ENCODE measurements at places on chromosomes 7 and 10.

DNA sequence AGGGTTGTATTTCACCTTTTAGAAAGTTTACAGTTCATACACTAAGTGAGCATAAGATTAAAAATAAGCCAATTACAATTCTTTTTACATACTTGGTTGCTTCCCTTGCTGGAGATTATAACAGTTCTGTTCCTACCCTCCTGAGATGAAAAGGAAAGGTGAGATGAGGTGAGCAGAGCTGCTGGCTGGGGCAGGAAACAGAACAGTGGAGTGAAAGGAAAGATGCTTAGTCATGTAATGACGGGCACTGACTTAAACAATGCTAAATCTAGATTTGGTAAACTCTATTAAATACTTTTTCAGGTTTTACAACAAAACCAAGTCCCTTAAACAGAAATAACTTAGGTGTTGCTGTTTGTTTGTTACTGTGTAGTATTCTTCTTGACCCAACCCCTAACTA lies 19.9 kb upstream of the ZEB1 start:
- DNase-seq = peak; percentile 25

DNA sequence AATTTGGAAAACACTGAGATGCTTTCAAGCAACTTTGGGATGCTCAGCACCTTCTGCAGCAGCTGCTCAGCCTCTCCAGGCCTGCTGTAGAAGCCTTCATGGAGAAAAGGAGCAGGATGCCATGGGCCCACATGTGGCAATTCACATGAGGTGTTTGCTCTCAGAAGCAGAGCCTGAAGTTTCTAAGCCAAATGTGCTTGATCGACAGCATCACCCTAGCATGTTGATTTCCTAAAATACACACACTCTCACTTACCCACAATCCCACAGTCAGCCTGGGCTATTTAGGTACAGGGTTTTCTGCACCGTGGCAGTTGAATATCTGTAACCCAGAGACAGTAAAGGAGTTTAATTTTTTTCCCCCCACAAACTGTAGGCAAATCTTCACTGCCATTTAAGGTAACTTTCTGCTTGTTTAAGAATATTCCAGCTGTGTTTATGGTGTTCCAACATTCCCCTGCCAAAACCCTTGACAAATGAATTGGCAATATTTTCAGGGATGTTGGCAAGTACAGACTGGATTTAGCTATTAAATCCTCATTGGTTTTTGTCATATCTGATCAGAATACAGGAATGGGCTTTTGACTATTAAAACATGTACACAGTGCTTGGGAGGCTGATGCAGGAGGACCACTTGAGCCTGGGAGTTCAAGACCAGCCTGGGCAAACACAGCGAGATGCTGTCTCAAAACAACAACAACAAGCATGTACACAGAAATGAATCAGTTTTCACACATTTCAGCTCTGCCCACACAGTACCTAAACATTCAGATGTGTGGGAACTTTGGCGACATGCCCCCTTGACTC lies 244.2 kb downstream of the CELF2 start:
- DNase-seq = no peak

DNA sequence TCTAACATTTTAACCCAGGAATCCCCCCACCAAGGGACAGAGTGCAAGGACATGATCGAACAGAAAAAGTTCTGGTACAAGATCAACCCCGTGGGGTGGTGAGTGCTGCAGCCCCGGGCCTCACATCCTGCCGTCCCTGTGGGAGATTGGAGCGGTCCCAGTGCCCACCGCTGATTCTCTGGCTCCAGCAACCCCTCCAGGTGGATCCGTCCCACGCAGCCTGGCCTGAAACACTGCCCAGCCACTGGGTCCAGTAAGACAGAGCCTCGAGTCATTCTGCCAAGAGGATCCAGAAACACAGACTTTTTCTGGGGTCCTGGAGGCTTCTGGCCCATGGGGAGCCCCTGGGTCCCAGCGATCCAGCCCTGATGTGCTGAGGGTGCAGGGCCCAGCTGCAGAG lies 29.5 kb downstream of the GRIFIN start:
- DNase-seq = no peak

GRCh38 chr10:77398986-77399755 lies 238.4 kb downstream of the KCNMA1 start:
- DNase-seq = no peak

DNA sequence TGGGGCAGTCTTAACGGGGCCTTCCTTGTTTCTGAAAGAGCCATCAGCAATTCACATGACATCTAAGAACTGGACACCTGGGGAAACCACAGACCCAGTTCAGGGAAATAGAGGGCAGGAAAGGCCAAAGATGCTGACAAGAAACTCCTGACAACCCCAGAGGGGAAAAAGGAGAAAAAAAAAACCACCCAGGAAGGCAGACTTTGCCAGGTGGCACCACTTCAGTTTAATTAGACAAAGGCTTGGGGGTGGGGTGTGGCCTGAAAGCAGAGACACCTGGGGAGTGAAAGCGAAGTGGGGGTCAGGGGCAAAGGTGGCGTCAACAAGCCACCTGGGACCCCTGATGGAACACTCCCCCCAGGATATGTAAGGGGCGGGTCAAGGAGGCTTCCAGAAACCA lies 53.6 kb downstream of the RAB11FIP2 start:
- DNase-seq = no peak

DNA sequence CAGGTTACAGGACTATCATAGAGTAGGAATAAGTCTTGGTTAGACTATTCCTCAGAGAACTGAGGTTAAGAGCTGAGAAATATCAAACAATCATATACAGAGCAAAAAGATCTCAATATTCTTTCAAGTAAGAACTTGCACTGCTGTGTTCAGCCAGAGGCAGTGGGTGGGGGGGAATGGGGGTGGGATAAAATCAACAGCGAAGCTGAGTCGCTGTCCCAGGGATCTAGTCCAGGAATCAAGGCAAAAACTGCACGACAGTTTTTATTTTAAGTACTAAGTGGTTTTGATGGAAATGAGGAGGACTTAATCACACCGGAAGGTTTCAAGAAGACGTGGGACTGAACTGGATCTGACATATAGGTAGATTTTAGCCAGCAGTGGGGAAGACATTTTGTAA lies 159.1 kb downstream of the SRPK2 start:
- DNase-seq = no peak

DNA sequence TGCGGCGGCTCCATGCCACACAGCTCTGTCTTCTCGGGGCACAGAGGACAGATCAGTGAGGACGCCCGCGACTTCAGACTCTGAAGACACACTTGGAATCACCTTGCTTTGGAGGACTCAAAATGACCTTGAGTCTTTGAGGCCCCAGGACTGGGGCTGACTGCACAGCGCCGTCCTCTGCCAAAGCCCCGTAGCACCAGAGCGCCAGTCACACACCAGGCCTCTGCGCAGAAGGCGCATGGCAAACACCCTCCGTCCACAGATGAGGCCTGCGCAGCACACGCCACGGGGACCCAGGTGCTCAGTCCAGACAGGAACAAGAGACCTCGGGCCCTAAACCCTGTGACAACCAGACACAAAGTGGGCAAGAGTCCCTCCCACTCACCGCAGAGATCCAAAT lies 134.7 kb downstream of the MAD1L1 start:
- no peak for DNase-seq

All from activated CD4-positive, alpha-beta T cell treated with anti-CD3 and anti-CD28 coated beads, Interleukin-2, Interleukin-6, amounts not matched to agents 100 ng/mL and 50 ng/mL, durations not matched to agents 16 hours and 8 hours (primary cell).